ENCODE measurements at places on chromosomes 4 and X. TPM values are rescaled to one million over a fixed set of nuclear protein-coding genes. Genes with fewer than 3 reads are reported as not detected.

DNA sequence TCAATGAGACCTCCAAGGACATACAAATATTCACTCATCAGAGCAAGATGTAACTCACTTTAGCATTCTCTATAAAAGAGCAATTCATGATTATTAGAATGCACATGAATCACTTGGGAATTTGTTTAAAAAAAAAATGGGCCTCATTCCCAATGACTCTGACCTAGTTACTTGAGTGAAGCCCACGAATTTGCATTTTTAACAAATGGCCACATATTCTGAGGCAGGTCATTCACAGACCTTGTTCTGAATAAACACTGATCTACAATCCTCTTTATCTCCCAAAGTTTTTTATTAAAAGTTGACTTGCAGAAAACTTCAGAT, 255.1 kb upstream of the VEGFC start:
- DNase-seq, result no peak

- peak; percentile 37 for DNase-seq
Measured at GRCh38 chrX:11050013-11050412, 61.1 kb upstream of the HCCS start.

DNA sequence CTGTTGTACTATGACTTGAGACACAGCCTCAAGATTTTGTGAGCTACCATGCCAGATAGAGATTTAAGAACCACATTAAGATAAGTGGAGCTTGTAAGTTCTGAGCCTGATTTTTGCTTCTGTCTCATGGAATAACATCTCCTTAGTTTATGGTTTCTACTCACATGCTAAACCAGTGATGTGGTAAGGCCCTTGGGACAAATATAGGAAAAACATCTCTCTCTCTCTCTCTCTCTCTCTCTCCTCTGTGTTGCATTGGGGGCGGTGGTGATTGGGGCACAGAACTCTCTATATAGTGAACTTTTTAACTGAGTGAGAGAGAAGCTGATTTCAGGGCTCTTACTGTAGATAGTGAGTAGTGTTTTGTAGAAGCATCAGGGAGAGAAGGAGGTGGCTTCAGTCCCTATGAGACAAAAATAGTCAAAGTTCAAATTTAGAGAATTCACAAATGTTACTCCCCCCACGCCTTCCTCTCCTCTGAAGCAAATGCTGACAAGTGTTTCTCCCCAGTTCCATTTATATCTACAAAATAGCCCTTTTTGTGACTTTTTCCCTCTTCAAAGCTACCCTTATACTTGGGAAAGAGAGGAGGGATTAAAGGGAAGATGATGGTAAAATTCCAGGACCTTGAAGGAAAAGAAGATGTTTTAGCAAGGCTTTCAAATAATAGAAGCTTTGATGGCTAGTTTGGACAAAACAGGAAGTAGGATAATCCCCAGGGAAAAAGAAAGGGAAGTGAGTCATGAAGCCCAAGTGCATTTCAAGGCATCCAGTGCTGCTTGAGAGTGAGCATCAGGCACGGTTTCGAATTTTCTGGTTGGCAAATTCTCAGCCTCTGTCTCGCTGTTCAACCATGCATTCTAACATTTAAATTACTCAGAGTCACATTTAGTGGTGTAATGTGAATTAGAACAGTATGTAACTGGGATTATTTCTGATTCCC, 134.3 kb upstream of the AP1S2 start:
- DNase-seq, result peak; percentile 30

- no peak for DNase-seq
Measured at GRCh38 chr4:90603540-90603939, 476.3 kb downstream of the CCSER1 start.

DNA sequence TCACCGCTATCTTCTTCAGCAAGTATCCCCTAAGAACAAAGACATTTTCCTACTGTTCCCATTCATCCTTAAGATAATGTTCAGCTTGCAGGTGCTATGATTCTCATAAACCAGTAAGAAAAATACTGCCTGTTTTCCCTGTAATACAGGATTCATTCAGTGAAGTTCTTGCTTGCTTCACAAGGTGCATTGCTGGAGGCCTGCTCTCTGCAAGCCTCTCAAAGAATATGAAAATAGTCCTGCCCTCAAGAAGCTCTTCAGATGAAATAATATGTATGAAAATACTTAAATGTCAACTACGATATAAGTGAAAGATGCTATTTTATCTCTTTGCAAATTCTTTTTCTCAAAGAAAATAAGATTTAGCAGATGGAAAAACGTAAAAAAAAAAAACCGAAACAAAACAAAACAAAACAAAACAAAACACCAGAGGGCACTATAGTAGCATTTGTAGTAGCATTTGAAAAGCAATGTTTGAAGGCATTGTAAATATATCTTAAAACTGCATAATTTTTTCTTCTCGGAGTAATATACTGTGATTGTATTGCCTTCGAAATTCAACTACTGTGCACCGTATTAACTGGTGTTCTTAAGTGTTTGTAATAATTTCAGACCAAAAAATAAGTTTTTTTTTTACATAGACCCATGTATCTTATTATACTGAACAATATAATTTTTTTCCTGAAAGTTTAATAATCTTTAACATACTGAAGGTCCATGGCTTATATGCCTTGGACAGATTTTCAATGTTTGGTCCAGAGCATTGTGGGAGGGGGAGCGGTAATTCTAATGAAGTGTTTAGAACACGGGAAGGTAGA, 26.0 kb downstream of the ADH4 start:
- no peak for DNase-seq

GRCh38 chr4:24568425-24568824, 15.9 kb downstream of the DHX15 start:
- DNase-seq, result no peak

DNA sequence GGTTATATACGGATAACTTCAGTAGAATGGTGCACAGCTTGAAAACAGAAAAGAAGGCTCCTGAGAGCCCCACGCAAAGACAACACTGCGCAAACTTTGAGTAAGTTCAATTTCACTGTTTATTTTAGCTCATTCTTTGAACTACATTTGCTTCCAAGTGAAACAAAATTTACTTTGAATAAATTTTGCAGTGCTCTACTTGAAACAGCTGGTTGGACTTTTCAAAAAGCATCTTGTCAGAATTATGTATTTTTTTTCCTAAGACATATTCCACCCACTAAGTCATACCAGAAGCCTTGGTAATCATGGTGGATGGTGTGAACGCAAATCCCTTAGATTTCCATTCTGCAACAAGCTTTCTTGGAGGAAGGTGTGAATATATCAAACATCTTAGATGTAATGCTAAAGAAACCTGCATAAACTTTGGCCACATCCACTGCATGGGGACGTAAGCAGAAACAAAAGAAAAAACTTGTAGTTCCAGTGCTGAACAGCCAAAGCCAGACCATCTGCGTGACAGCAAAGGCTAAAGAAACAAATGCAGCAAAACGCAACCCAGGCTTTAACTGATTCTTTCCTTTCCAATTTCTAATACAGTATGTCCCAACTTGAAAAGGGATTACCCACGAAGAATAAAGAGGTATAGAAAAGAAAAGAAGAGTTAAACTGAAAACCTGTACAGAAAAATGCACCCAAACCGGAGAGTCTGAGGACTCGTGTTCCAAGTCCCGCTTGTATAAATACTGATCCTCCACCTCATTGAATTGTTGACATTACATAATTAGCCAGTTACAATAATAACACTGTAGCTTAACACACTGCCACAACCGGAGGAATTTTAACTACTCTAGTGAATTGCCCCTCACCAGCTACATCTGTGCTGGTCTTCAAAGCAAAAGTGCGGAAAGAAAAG, 90.9 kb downstream of the SH3RF1 start:
- DNase-seq, result no peak

DNA sequence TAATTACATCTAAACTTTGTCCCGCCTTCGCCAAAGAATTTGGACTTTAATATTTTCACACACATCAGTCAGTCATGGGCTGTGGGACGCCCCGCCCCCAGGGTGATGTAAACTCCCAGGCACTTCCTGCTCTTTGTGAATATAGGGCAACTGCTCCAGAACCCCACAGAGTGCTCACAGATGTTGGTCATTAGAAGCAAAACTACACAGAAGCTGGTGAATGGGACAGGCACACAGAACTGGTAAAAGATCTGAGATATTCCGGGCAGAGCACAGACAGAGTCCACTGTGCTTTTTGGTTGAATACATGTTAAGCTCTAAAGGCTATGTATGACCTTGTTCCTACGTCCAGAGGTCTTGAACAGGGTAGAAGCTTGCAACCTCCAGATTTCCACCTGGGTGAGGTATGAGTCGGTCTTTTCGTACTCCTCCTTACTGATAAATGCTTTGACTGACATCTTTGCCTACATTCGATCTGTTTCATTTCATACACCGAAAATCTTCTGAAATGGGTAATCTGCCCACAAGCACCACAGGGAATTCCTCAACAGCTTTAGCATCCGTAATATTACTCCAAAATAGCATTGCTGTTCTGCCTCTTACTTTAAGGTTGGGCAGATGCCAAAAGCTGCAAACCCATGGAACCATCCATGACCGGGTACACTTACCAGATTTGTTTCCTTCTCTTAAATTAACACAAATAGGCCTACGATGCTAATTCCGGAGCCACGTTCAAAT, 144.6 kb downstream of the AMELX start:
- no peak for DNase-seq

C4orf51 gene
- polyA plus RNA-seq, result not detected

ZC4H2 gene
- 3.5 TPM for polyA plus RNA-seq
